ENCODE measurements at places on chromosomes 12 and 14.

DNA sequence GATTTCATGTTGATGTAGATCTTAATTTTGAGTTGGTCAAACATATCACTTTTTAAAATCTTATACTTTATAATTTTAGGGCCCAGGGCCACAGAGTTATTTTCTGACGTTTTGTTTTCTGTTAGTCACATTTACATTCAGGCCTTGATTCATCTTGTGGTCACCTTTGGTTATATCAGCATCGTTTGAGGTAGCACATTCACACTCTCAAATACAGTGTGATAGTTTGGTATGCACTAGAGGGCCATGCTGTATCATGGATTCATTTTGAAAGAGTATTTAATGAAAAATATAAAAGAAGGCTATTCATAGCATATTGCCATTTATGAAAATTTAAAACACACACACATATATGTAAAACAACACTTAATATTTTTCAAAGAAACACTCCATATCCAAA is 274.6 kb downstream of the RAD51B start:
- no peak for DNase-seq

GRCh38 chr12:64826234-64826633 is 1.8 kb downstream of the TBC1D30 start:
- DNase-seq: no peak

- DNase-seq: no peak
Measured at GRCh38 chr12:70418101-70418500, 52.0 kb downstream of the KCNMB4 start.

DNA sequence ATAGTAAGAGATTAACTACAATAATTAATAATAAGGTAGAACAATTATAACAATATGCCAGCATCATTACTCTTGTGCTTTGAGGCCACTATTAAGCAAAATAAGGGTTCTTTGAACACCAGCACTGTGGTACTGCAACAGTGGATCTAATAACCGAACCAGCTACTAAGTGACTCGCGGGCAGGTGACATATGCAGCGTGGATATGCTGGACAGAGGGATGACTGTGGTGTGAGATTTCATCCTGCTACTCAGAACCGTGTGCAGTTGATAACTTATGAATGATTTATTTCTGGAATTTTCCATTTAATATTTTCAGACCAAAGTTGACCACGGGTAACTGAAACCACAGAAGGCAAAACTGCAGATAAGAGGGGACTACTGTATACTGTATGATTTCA is 34.4 kb downstream of the BMAL2 start:
- no peak for DNase-seq

DNA sequence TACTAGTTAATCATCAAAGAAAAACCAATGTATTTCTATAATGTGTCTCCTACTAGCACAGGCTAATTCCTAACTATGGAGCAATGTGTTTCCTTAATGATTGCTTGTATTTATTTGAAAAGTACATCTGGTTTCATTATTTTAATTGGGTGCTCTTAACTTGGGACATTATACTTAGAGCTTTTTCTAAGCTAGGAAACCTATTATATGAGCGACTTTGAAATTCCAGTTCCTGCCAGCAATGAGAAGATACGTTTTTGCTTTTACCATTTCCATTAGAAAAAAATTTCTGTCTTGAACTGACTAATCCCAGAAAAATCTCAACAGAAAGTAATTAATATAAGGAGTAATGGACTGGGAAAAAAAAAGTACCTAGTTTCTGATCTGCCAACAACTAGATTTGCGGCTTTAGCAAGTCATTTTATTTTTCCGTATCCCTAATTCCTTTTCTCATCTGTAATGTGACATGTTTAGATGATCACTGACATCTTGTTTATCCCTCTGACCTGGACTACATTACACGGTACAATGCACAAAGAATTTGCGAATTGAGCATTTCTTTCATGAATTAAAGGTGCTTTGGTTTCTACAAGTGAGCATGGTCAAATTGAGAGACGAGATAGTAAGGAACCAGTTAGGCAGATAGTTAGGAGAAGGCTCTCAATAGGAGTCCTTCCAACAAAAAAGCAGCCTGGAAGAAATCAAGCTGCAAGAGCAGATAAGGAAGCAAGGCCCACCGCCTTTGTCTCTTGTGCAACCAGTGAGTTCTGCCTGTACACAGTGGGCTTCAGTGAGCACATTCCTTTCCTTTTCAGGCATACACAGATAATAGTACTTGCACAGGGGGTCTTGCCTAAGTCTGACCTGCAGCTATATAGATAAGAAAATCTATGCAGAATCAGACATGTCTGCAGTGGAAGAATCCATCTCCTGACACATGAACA is 1765.0 kb upstream of the FLRT2 start:
- DNase-seq: no peak

DNA sequence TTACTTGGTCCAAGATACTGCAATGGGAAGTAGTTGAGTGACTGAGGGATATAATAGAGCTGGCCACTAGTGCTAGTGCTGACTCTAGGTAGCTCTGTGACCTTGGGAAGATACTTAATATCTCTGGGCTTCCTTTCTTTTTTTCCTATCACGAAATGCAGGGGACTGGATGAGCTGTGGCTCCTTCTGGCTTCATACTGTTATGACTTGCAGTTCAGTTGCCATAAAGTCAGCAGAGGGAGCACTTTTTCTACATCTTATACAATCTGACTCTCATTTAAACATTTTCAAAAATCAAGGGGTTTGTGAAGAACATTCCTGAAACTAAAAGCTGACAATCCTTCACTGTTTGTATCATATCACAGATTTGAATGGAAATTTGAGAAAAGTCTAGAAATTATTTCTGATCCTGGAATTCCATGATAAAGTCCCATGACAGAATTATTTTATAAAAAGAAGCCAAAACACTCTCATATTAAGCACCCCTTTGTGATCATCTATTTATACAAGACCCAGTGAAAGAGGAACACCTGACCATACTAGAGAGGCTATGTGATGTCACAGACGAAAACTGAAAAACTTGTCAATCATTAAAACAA is 5.3 kb downstream of the BHLHE41 start:
- no peak for DNase-seq

DNA sequence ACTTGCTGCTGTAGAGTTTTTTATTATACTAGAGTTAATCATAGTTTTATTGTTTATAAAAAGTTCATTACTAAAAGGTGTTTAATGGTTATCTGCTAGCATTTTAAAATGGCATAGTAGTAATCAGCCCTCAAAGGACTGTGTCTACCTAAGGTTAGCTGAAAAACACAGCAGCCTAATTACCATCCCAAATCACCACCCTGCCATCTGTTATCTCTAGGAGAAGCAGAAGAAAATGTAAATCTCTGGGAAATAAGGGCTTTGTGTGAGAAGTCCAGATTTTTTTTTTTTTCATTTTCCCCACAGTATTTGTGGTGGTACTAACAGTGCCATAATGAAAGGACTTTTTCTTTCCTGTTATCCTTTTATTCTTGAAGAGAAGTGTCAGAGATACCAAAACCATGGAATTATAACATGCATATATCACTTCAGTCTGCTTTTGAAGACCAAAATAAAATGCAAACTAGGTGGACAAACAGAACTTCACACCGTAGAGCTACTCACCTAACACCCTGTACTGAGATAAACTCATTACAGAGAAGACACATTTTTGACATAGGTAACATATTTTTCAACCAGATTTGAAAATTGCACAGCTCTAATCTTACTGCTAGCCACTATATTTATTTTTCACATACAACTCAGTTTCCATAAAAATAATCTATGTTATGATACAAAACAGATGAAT is 876.2 kb downstream of the C12orf50 start:
- no peak for DNase-seq

- DNase-seq: no peak
Measured at GRCh38 chr14:96097752-96098151, 58.6 kb downstream of the C14orf132 start.

Data from HS-5 (cell line).